Cerebellum (tissue), 4 donors: ENCODE measurements at places on chromosomes 11 and 22. TPM values are rescaled to one million over a fixed set of nuclear protein-coding genes. Genes with fewer than 3 reads are reported as not detected.
A peak's percentile ranks its signal among the peaks of the same experiment; 100 is the strongest.

- peak; percentile 83 for DNase-seq
These were observed at the start of gene ZBTB16 for GRCh38 chr11:114059278-114059983. TSS of gene ZBTB16 (plus strand) at chr11:114059711. CDS start at chr11:114063301, 3,590 bp downstream.

DNA sequence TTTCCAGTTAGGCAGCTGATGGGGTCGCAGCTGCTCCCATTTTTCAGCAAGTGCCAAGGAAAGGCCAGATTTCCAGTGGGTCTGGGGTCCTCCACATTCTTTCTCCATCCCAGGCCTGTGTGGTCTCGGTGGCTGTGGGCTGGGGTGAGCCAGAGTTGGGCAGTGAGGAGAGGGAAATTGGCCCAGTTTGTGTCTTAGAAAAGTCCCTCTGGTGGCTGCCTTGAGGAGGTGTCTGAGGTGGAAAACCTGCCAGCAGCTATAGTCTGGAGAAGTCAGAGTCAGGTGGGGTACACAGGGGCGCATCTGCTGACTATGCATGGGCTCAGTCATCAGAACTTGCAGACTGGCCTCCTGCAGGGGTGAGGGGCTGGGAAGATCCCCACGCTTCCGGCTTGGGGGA, 30.5 kb downstream of the MRGPRD start:
- no peak for DNase-seq

GRCh38 chr22:35631597-35631996, 14.5 kb upstream of the MB start:
- DNase-seq: no peak

GRCh38 chr22:36619797-36620399, 83.7 kb downstream of the CACNG2 start:
- no peak for DNase-seq

DNA sequence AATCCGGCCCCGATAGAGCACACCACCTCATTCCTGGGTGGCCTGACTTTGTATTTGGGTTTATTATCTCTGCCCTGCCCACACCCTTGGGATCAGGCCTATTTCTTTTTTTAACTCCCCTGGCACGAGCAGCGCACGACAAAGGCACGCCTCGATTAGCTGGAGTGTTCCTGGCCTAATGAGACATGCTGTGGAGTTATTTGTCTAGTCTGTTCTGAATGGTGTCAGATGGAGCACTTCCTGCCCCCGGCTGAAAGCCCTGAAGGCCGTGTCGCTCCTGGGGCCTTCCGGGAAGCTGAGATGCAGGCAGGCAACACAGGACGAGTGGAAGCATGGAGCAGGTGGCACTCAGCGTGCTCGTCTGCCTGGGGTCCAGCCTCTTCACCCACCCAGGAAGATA, 47.1 kb downstream of the LARGE1 start:
- DNase-seq: peak; percentile 61

DNA sequence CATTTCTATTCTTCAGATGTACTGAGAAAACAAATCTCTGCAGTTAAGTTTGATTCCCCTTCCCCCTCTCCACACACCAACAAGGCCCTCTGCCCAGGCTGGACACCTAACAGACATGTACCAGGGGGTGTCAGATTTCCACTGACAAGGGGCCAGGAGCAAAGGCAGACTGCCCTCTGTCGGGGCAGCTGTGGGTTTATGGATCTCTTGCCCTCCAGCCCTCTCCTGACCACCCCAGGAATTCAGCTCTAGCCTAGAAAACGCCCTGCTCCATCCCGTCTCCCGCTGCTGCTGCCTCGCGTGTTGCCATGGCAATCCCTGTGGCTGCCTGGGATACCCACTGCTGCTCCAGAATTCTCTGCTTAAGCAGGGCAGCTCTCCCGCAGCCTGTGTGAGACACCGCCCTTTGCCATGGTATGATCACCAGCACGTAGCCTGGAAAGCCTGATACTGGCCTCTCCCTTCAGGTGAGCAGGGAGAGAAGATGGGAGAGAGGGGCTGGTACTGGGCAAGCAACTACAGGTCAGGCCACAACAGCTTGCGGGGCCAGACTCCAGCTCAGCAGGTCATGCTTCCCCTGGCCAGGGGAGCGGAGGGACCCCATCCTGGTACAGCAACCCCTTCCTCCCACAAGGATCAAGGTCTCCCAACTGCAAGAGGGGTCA, 41.6 kb downstream of the BUD13 start:
- peak; percentile 84 for DNase-seq

DNA sequence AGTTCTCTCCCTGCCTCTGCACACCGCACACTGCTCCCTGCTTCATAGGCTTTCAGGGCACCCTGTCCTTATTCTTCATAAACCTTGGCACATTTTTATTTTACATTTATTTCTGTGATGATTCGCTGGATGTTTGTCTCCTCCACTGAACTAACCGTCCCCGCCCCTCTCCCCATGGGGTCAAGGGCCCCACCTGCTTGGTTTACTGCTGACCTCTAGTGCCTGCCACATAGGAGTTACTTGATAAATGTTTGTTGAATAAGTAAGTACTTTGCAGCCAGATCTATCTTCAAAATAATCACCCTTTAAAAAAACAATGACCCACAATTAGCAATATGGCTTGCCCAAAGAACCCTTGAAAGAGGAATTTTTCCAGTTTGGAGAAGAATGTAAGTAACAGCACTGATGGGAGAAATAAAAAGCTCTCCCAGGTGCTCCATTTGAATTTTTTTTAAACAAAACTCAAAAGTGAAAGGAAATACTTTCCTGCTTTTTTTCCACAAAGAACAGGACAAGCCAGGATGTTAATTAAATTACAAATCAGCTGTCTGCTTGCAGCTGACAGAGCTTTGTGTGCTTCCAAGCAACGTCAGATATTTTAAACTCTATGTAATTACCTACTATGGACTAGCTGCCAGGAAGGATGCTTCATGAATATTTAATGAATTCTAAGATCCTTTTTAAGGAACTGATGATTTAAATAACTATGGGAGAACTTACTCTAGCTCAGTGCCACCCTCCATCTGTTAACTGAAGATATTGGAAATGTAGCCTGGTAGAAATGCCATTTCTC, 1083.6 kb downstream of the DLG2 start:
- DNase-seq: no peak

Gene CABP7
- 12.5 TPM for total RNA-seq

Gene MMP7
- not detected for total RNA-seq
